ENCODE measurements at places on chromosomes 6 and 20. TPM values are rescaled to one million over a fixed set of nuclear protein-coding genes. Genes with fewer than 3 reads are reported as not detected.

Gene C6orf163
- total RNA-seq: 1.7 TPM

Gene TMEM14B
- total RNA-seq: 86.3 TPM

Gene ENPP1
- total RNA-seq: 5.7 TPM

Gene UQCC2
- 88.4 TPM for total RNA-seq

Gene HRH3
- total RNA-seq: not detected

Gene TFAP2B
- total RNA-seq: 0.05 TPM

Gene PRSS16
- total RNA-seq: 76.2 TPM

Gene STXBP5
- total RNA-seq: 16.1 TPM

GRCh38 chr6:32968867-32969684 lies 682 bp downstream of the BRD2 start:
- peak; percentile 71 for DNase-seq

GRCh38 chr20:3203315-3204123 lies 963 bp downstream of the DDRGK1 start:
- DNase-seq: no peak

- DNase-seq: no peak
Measured at GRCh38 chr6:63269470-63269869, 50.3 kb downstream of the LGSN start.

DNA sequence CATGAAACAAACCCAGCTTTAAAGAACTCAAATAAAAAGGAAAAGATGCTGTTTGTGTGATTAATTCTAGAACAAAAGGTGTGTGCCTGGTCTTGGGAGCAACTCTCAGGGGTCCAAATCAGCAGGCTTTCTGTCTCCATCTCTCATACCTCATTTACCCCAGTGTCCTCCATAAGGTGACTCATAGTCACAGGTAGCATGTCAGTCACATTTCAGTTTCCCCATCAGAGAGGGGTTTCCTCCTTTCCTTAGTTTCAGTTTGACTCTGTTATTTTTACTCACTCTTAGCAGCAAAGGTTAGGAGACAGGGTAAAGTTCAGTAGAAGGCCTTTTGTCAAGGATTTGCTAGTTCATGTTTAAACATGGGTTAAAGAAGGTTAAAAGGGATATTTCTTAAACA lies 46.2 kb downstream of the OGFRL1 start:
- no peak for DNase-seq

DNA sequence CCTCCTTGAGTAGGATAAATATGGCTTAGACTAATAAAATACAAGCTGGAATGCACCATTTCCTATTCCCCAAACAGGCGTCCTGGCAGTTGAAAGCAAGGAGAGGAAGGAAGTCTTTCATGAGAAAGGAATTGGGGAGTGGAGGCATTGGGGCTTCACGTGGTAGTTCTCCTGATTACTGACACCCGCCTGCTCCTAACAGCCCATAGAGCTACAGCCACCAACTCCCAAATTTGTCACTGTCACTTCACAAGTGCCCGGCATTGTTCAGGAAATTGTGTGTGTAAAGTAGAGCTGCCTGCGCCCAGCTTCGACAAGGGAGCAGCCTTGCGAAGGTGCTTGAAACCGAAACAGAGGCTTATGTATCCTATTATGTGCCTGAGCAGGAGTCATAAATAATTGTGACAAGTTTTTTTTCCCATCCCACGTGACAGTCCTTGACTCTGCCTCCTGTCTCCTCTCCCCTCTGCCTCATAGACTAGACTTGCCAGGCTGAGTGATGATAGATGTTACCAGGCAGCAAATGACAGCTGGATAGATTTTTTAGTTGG lies 301.7 kb upstream of the ZFP64 start:
- DNase-seq: no peak

DNA sequence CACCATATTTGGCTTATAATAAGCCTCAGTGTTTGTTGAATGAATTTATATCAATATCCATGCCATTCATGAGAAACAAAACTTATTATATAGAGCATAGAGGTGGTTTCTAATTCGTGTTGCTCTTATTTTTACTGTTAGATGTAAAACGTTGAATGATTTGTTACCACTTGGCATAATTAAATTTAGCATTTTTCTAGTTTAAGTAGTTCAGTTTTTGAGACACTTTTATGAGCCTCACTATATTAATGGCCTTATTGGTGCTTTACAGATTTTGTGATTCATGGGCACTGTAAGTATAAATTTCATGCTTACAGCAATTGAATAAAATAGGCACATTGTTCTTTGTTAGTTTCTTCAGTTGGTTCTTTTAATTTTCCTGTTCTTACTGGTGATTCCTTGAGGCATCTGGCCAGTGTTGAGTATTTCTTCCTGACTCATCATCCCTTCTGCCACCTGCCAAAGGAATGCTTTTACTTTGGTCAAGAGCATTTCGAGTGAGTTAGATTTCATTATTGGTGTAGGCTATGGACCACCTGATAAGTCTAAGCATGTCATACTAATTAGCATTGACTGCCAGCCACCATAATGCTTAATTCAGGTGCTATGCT lies 34.8 kb downstream of the CDKAL1 start:
- no peak for DNase-seq

GRCh38 chr6:75472885-75473284 lies 20.7 kb downstream of the FILIP1 start:
- DNase-seq: no peak

GRCh38 chr6:9921366-9921765 lies 493.5 kb downstream of the TFAP2A start:
- no peak for DNase-seq

DNA sequence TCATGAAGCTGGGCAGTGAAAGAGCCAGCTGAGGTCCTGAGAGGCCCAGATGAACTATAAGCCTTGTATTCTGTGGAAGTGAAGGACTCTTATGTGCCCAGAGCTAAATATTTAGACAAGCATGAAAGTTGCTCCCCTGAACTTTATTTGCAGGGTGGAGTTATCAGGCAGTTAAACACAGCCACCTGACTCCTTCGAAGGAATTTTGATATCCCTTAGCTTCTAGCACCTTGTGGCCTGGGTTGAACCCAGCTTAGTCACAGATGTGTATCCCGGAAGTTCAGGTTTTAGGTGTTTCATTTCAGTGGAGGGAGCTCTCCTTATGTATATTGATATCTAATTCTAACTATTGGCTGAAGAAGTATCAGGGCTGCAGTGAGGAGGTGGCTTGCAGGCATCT lies 20.4 kb downstream of the NR2E1 start:
- DNase-seq: no peak

- DNase-seq: no peak
Measured at GRCh38 chr6:111975466-111975865, 78.4 kb upstream of the CCN6 start.

GRCh38 chr20:50993876-50994275 lies 29.0 kb downstream of the KCNG1 start:
- DNase-seq: no peak

DNA sequence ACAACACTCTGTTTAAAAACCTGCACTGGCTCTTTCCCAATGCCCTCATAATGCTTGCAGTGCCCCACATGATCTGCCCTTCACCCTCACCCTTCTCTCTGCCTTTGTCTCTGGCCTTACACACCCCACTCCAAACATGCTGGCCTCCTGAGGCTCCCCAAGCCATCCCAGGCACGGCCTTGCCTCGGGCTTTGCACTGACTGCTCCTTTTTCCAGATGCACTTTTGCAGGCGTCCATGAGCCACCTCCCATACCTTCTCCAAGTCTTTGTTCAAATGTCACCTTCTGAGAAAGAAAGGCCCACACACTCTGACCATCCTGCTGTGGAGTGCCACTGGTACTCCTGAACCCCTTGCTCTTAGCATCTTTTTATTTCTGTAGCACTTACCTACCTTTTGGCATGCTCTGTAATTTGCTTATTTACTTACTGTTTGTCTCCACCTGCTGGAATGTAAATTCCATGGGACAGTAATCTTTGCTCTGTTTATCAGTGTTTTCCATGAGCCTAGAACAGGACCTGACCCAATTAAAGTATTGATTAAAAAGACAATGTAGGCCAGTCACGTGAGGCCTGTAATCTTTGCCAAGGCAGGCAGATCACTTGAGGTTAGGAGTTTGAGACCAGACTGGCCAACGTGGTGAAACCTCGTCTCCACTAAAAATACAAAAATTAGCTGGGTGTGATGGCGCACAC lies 30.7 kb downstream of the GFRA4 start:
- DNase-seq: no peak

DNA sequence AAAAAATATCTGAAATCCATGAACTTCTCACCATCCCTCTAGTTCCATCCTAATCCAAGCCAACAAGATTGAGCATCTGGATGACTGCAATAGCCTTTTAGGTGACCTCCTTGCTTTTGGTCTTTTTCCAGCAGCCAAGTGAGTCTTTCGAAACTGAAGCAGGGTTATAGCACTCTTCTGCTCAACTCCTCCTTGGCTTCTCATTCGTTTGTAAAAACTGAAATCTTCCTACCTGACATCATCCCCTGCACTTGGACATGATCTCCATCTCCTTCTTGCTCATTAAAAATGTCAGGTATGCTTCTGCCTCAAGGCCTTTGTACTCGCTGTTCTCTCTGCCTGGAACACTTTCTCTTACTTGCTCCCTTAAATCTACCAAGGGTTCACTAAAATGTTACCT lies 46.0 kb downstream of the STX7 start:
- no peak for DNase-seq

DNA sequence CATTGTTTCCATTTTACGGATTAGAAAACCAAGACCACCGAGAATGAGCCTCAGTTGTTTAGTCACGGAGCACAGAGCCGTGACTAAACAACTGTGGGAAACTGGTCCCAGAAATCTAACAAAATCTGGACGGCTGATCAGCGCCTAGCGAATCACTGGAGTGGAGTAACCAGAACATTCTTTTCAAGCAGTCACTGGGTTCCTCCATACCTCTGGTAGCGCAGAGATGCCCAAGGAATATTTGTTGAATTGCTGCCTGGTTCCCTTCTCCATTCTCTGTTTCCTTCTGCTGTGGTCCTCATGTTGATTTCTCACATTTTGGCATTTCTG lies 62.0 kb downstream of the GPX5 start:
- no peak for DNase-seq

DNA sequence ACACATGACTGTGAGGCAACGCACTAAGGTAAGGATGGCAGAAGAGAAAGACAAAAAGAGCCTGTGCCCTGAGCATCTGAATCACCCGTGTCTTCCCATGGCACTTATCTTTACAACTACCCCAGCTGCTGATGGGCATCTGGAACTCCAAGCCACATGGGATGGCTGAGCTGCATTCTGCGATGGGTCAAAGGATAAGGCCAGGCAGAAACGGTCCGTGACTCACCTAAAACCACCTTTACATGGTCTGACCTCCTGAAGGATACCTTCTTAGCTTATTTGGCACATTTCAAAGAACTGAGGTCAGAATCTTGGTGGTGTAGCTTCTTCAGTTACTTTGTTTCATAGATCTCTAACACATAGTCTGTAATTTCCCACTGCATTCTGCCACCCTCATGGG lies 99.7 kb downstream of the DNAH8 start:
- DNase-seq: no peak
